ENCODE measurements at places on chromosomes 2 and 18.

GRCh38 chr2:88657131-88657530, 29.9 kb upstream of the EIF2AK3 start:
- DNase-seq = peak; percentile 36

- no peak for DNase-seq
Measured at GRCh38 chr2:172560721-172561120, 4.8 kb downstream of the PDK1 start.

DNA sequence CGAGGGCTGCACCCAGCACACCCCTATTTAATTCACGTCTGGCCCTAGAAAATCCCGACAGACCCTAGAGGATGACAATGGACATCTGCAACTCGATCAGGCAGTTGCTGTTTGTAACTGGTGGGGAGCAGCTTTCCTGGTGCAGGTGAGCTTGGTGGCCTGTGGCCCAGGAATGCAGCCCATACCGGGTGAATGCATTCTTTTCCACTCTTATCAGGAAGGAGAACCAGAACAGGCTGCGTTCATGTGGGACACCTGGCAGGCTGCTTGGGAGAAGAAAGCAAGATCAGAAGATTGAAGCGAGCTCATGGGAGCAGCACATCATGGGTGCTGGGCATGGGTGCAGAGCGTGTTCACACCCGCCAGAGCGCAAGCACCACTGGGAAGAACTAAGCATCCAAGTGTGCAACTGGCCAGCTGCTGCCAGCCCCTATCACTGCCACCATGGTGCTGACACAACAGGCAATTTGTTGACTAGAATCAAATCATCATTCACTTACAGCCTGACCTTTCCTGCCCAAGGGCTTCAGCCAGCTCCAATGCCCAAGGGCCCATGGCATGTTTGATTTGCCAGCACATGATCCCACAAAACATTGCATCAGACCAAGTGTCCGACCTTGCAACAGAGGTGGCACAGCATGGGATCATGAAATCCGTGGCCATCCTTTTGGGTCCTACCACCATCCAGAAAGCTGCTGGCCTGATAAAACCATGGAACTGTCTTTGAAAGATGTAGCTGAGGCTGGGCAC, 241.7 kb upstream of the ID2 start:
- no peak for DNase-seq

DNA sequence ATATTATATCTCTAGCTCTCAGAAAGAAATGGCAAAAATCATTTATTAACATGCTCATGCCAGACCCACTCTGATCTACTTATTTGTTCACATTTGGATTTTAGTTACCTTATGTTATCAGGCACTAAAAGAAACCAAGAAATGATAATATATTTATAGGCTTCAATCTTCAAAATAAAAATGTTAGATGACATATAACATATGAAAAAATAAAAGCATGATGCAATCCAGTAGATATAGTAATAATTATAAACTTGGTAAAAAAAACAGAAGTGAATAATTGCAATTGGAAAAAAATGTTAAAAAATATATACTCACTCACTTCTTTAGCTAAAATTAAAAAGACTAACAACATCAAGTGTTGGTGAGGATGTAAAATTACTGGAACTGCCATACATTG, 248.3 kb upstream of the VRK2 start:
- no peak for DNase-seq

Measured in fibroblast of mammary gland (primary cell).